ENCODE measurements at places on chromosomes 2 and 18.

DNA sequence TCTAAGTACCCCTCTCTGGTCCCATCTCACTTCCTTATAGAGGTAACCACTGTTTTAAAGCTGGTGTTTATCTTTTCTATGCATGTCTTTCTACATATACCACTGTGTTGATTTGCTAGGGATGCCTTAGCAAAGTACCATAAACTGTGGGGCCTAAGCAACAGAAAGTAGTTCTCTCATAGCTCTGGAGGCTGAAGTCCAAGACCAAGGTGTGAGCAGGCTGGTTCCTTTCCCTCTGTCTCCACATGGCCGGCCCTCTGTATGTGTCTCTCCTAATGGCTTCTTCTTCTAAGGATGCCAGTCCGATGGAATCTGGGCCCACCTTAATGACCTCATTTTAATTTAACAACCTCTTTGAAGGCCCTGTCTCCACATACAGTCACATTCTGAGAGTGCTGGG, 40.8 kb upstream of the ROCK2 start:
- DNase-seq = no peak

- DNase-seq = no peak
Observed at GRCh38 chr2:70615222-70615621, 61.6 kb upstream of the TGFA start.

- DNase-seq = no peak
Observed at GRCh38 chr2:97764559-97765263, 51.3 kb downstream of the ZAP70 start.

DNA sequence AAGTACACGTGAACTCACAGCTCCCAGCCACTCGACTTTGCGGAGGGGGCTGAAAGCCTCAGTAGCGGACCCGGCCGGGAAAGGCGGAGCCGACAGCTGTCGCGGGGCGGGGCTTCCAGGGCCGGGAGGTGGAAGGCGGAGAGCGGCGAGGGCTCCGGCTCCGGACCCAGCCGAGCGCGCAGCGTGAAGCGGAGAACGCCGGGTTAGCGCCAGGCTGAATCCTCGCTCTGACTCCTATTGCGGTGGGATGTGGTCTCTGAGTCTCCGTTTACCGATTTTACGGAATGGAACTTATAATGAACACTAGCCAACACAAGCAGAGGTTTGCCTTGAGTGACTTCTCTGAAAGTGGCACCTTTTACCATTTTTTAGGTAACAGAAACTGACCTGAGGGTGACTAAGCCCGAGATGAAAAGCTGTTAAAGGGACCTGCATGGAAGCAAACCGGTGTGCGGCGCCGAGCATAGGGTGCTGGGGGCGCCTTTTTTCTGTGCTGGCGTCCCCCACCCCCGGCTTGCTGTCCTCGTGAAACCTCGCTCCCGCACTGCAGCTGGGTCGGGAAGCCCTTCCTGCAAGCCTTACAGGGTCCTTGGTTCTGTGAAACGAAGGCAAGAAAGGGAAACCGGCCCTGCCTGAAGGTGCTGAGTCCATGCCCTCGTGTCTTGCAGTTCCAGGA, 72.9 kb downstream of the EN1 start:
- no peak for DNase-seq

Data from activated CD8-positive, alpha-beta memory T cell treated with anti-CD3 and anti-CD28 coated beads for 4 hours (primary cell).